ENCODE measurements at places on chromosomes 16 and 17. TPM values are rescaled to one million over a fixed set of nuclear protein-coding genes. Genes with fewer than 3 reads are reported as not detected.

- no peak for DNase-seq
These were observed 18.2 kb upstream of the RBFOX3 start for GRCh38 chr17:79628861-79629547.

- DNase-seq: no peak
These were observed 322.0 kb downstream of the MAF start for GRCh38 chr16:79278506-79278905.

- DNase-seq: no peak
These were observed 403 bp downstream of the TEPSIN start for GRCh38 chr17:81238490-81238814.

- DNase-seq: no peak
These were observed at the start of gene TNFRSF13B for GRCh38 chr17:16971458-16972338. Gene TNFRSF13B (minus strand): TSS chr17:16972118. CDS start chr17:16972075, 43 bp downstream.

The CCL8 gene
- not detected for total RNA-seq

The ACSM5 gene
- total RNA-seq: not detected

- DNase-seq: no peak
These were observed 21.2 kb downstream of the C1QTNF1 start for GRCh38 chr17:79045001-79045729.

GRCh38 chr17:7234083-7234951 lies at the start of gene DVL2:
Gene DVL2 (minus strand): TSS chr17:7234517. CDS start chr17:7234262, 255 bp downstream.
- peak; percentile 85 for DNase-seq

- DNase-seq: no peak
These were observed 67.7 kb upstream of the GSG1L start for GRCh38 chr16:28131181-28131580.

DNA sequence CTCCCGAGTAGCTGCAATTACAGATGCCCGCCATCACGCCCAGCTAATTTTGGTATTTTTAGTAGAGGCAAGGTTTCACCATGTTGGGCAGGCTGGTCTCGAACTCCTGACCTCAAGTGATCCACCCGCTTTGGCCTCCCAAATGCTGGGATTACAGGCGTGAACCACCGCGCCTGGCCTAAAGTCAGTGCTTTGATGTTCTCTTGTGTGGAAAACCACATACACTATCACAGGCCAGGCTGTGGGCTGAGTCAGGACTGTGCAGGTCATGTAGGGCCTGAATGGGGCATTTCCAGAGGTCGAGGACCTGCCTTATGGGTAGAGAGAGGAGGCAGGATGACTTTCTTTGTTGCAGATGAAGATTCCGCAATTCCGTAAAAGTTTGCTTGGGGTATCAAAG lies 5.1 kb upstream of the MT3 start:
- DNase-seq: no peak

The FAM171A2 gene
- total RNA-seq: 1.4 TPM

Measured in foreskin keratinocyte (primary cell).